Effector memory CD8-positive, alpha-beta T cell (primary cell): ENCODE measurements at places on chromosomes 6 and 20.

- H3K27me3 ChIP-seq, result peaks cover 58% of the 10 kb centered on the region
- H3K27ac ChIP-seq, result no peak overlapping the region
- DNase-seq, result no peak
- H3K4me3 ChIP-seq, result peak overlapping the region; percentile 60
These were observed 131.7 kb downstream of the GPX5 start for GRCh38 chr6:28657381-28657768.

GRCh38 chr20:53935344-53936084 lies 134.9 kb downstream of the BCAS1 start:
- DNase-seq, result no peak
- H3K4me1 ChIP-seq, result peaks cover 21% of the 10 kb centered on the region
- H3K4me3 ChIP-seq, result peak overlapping the region; percentile 64
- H3K36me3 ChIP-seq, result no peaks in the 10 kb centered on the region

DNA sequence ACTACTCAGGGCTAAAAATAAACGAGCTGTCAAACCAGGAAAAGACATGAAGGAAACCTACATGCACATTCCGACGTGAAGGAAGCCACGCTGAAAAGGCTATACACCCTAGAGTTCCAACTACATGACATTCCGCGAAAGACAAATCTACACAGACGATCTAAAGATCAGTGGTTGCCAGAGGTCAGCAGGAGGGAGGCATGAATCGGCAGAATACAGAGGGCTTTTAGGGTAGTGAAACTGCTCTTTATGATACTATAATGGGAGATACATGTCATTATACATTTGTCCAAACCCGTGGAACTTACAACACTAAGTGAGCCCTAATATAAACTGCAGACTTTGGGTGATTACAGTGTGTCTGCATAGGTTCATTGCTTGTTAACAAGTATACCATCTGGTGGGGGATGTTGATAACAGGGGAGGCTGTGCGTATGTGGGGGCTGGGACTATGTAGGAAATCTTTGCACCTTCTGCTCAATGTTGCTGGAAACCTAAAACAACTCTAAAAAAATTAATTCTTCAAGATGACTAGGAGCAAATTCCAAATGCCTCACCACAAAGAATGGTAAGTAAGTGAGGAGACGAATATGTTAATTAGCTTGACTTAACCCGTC lies 132.2 kb upstream of the CDH4 start:
- H3K27me3 ChIP-seq, result peaks cover 10% of the 10 kb centered on the region
- H3K36me3 ChIP-seq, result no peaks in the 10 kb centered on the region
- no peak for DNase-seq

DNA sequence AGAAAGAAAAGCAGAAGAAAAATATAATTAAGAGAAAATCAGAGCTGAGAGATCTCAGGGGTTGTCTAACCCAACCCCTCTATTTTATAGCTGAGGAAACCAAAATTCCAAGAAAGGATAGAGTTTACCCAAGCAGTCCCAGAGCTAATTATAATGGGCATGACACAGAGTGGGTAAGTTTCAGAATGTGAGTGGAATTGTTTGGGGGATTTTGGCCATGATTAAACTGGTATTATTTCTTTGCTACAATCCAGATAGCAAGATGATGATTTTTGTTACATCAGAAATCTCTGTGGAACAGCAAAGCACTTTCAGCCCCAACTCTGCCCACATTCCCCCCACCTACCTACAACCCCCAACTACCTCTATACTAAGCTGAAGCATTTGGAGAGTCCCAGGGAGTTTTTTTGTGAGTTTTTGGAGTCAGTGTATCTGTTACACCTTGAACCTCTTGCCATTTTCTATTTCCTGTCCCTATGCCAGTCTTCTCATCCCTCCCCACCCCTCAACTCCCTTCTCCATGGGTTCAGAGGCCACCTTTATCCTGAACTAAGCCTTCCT lies 24.7 kb downstream of the POFUT1 start:
- H3K27me3 ChIP-seq, result no peaks in the 10 kb centered on the region
- peaks cover 26% of the 10 kb centered on the region for H3K4me1 ChIP-seq
- H3K36me3 ChIP-seq, result peaks cover 16% of the 10 kb centered on the region
- H3K27ac ChIP-seq, result peak overlapping the region; percentile 96
- peak overlapping the region; percentile 77 for H3K4me3 ChIP-seq
- no peak for DNase-seq

- no peaks in the 10 kb centered on the region for H3K4me1 ChIP-seq
- no peaks in the 10 kb centered on the region for H3K36me3 ChIP-seq
- no peaks in the 10 kb centered on the region for H3K27me3 ChIP-seq
- no peak overlapping the region for H3K4me3 ChIP-seq
- no peak for DNase-seq
- H3K27ac ChIP-seq, result no peak overlapping the region
These were observed 207.7 kb upstream of the JARID2 start for GRCh38 chr6:15038013-15038791.

- peaks cover 37% of the 10 kb centered on the region for H3K27me3 ChIP-seq
- no peaks in the 10 kb centered on the region for H3K36me3 ChIP-seq
- no peak overlapping the region for H3K27ac ChIP-seq
- no peak for DNase-seq
These were observed 12.4 kb downstream of the MAFB start for GRCh38 chr20:40676491-40677269.

GRCh38 chr6:4776493-4777393 lies 539 bp downstream of the CDYL start:
- H3K4me1 ChIP-seq, result peaks cover 45% of the 10 kb centered on the region
- peaks cover 7% of the 10 kb centered on the region for H3K36me3 ChIP-seq
- peak overlapping the region; percentile 86 for H3K4me3 ChIP-seq
- H3K27ac ChIP-seq, result peak overlapping the region; percentile 77
- DNase-seq, result peak; percentile 30
- no peaks in the 10 kb centered on the region for H3K27me3 ChIP-seq

GRCh38 chr6:15317251-15317650 lies 71.4 kb downstream of the JARID2 start:
- no peak overlapping the region for H3K27ac ChIP-seq
- peaks cover 5% of the 10 kb centered on the region for H3K36me3 ChIP-seq
- DNase-seq, result no peak

DNA sequence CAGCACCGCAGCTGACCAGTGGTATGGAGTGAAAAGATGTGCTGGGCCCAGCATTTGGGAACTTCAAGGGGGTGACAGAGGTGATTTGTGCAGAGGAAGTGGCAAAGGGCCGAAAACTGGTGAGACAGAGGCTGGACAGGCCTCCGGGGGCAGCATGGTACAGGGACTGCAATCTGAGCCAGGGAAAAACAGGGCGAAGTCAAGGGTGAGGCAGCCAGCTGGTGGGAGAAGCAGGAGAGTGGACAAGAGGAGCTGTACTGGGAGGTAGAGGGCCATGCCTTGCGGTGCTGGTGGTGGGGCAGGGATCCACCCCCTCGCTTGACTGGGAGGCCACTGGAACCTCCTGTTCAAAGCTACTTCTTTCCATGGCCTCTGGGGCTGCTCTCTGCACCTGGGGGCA lies 7.3 kb upstream of the GFRA4 start:
- no peak overlapping the region for H3K27ac ChIP-seq
- peaks cover 74% of the 10 kb centered on the region for H3K27me3 ChIP-seq
- no peak for DNase-seq

DNA sequence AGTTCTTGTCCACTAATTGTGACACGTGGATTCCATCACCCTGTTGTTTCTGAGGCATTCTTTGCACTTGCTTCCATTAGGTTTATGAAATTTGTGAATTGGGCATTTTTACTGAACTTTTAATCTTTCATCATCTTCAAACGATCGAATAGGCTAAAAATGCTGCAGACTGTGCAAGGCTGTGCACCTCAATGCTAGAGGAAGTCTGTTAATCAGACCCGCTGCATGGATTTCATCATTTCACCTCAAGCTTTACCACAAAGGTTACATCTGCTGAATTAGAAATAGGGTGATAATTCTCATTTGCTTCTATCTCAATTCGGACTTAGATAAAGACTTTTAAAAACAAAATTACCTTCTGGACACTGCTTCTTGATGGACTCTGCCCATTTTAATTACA lies 27.8 kb upstream of the F13A1 start:
- H3K36me3 ChIP-seq, result no peaks in the 10 kb centered on the region
- DNase-seq, result no peak
- H3K27me3 ChIP-seq, result peaks cover 25% of the 10 kb centered on the region
- H3K4me3 ChIP-seq, result no peak overlapping the region

GRCh38 chr20:2387180-2387577 lies 6.5 kb downstream of the TGM6 start:
- H3K4me1 ChIP-seq, result peaks cover 8% of the 10 kb centered on the region
- H3K36me3 ChIP-seq, result no peaks in the 10 kb centered on the region
- no peak overlapping the region for H3K4me3 ChIP-seq
- H3K27me3 ChIP-seq, result no peaks in the 10 kb centered on the region

- H3K27me3 ChIP-seq, result peaks cover 14% of the 10 kb centered on the region
- peak overlapping the region; percentile 71 for H3K4me3 ChIP-seq
- no peaks in the 10 kb centered on the region for H3K36me3 ChIP-seq
- H3K27ac ChIP-seq, result peak overlapping the region; percentile 23
- H3K4me1 ChIP-seq, result peaks cover 8% of the 10 kb centered on the region
- peak; percentile 83 for DNase-seq
These were observed 19.9 kb downstream of the ZKSCAN8 start for GRCh38 chr6:28161410-28162079.

GRCh38 chr6:15430931-15431405 lies 185.1 kb downstream of the JARID2 start:
- peak overlapping the region; percentile 13 for H3K27ac ChIP-seq
- no peaks in the 10 kb centered on the region for H3K36me3 ChIP-seq
- peaks cover 63% of the 10 kb centered on the region for H3K4me1 ChIP-seq
- no peak for DNase-seq

GRCh38 chr20:52364405-52364804 lies 172.8 kb upstream of the ZFP64 start:
- no peak for DNase-seq
- H3K36me3 ChIP-seq, result no peaks in the 10 kb centered on the region
- H3K4me1 ChIP-seq, result no peaks in the 10 kb centered on the region
- peaks cover 21% of the 10 kb centered on the region for H3K27me3 ChIP-seq

DNA sequence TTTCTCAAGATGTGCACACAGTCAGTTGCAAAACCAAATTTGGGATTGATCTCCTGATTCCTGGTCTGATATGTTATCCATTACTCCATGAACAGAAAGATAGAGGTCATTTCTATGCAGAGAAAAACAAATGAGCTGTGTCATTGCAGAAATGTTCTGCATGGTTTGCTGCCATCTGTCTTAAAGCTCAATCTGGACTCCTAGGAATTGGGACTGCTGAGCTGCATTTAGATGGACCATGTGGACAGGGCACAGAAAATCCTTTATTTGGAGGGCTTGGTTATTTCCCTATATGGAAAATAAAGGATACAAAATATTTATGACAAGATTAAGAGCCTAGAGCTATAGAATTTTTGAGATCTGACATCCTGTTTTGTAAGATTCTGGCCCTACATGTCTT lies 91.3 kb downstream of the ADGRB3 start:
- no peak overlapping the region for H3K4me3 ChIP-seq
- H3K27me3 ChIP-seq, result no peaks in the 10 kb centered on the region
- no peak overlapping the region for H3K27ac ChIP-seq
- no peaks in the 10 kb centered on the region for H3K36me3 ChIP-seq
- DNase-seq, result no peak

GRCh38 chr6:69179681-69180080 lies 544.6 kb downstream of the ADGRB3 start:
- H3K27ac ChIP-seq, result no peak overlapping the region
- no peak overlapping the region for H3K4me3 ChIP-seq
- H3K27me3 ChIP-seq, result no peaks in the 10 kb centered on the region
- no peak for DNase-seq
- no peaks in the 10 kb centered on the region for H3K4me1 ChIP-seq

- H3K4me1 ChIP-seq, result no peaks in the 10 kb centered on the region
- DNase-seq, result no peak
- no peaks in the 10 kb centered on the region for H3K36me3 ChIP-seq
- no peak overlapping the region for H3K27ac ChIP-seq
These were observed 44.4 kb downstream of the HLA-DRA start for GRCh38 chr6:32483968-32484613.

- H3K4me1 ChIP-seq, result peaks cover 14% of the 10 kb centered on the region
- DNase-seq, result no peak
- peaks cover 14% of the 10 kb centered on the region for H3K36me3 ChIP-seq
- no peak overlapping the region for H3K27ac ChIP-seq
- H3K27me3 ChIP-seq, result peaks cover 30% of the 10 kb centered on the region
These were observed 5.3 kb upstream of the MOG start for GRCh38 chr6:29651413-29652197.

GRCh38 chr6:103405321-103405720 lies 1454.4 kb downstream of the HACE1 start:
- no peaks in the 10 kb centered on the region for H3K27me3 ChIP-seq
- no peak overlapping the region for H3K4me3 ChIP-seq
- H3K27ac ChIP-seq, result no peak overlapping the region
- no peaks in the 10 kb centered on the region for H3K36me3 ChIP-seq

DNA sequence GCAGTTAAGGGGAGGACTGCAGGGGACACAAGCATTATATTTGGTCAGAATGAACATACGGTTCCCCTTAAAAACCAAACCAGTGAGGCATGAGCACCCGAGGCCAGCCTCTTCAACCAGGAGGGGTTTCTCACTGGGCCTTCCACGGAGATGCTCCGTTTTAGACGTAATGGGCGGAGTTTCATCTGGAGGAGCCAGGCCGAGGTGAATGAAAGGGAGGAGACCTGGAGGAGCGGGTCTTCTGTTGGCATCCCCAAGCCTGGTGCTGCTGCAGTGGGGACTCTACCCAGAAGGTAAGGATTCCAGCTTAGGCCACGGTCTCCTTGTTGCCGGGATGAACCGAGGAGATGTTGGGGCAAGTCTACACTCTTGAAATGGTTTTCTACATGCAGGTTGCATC lies 47.4 kb downstream of the ADNP start:
- H3K36me3 ChIP-seq, result peaks cover 15% of the 10 kb centered on the region
- peak overlapping the region; percentile 28 for H3K27ac ChIP-seq
- DNase-seq, result no peak
- no peak overlapping the region for H3K4me3 ChIP-seq
- H3K27me3 ChIP-seq, result no peaks in the 10 kb centered on the region

DNA sequence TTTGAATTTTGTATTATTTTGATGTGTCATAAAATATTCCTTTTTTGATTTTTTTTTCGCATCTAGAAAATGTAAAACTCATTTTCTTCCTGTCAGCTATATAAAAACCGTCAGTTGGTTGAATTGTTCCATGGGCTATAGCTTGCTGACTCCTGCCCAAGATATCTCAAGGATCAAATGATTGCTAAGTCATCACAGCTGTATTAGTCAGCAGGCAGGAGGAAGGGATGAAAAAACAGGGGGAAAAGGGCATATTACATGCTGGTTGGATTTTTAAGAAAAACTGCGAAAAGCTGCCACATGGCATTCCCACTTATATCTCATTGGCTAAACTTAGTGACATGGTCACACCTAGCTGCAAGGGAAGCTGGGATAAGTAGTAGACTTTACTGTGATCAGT lies 569.9 kb downstream of the BCKDHB start:
- H3K4me1 ChIP-seq, result no peaks in the 10 kb centered on the region
- no peak overlapping the region for H3K27ac ChIP-seq
- no peak overlapping the region for H3K4me3 ChIP-seq
- no peak for DNase-seq
- H3K36me3 ChIP-seq, result no peaks in the 10 kb centered on the region

DNA sequence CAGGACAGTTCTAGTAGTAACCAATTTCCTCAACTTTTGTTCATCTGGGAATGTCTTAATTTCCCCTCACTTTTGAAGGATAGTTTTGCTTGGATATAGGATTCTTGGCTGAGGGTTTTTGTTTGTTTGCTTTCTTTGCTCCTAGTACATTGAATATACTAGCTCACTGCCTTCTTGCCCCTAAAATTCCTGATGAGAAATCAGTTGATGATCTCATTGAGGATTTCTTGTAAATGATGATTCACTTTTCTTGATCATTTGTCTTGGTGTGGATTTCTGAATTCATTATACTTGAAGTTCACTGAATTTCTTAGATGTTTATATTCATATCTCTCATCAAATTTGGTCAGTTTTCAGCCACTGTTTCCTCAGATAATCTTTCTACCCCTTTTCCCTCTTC lies 49.1 kb upstream of the PRDM1 start:
- no peaks in the 10 kb centered on the region for H3K4me1 ChIP-seq
- no peaks in the 10 kb centered on the region for H3K36me3 ChIP-seq
- no peak for DNase-seq
- H3K27ac ChIP-seq, result no peak overlapping the region
- no peak overlapping the region for H3K4me3 ChIP-seq
